Vein endothelial cell (primary cell): ENCODE measurements at places on chromosomes 1 and 21. TPM values are rescaled to one million over a fixed set of nuclear protein-coding genes. Genes with fewer than 3 reads are reported as not detected.

CTXND2 gene
- total RNA-seq, result not detected in 2 replicates

S100A2 gene
- total RNA-seq, result 0.33 and 0.86 TPM in 2 replicates

AMY2A gene
- total RNA-seq, result not detected in 2 replicates

WNT4 gene
- 0.33 and 1.4 TPM in 2 replicates for total RNA-seq

TP53BP2 gene
- 26.8 and 33.3 TPM in 2 replicates for total RNA-seq

MAP1LC3C gene
- not detected in 2 replicates for total RNA-seq

U2AF1 gene
- 38.9 and 56.7 TPM in 2 replicates for total RNA-seq

GSTM1 gene
- 20.6 TPM in 1 of 2 replicates, not detected in the other for total RNA-seq
